Prostate gland (tissue), 2 donors: ENCODE measurements at places on chromosomes 2 and 18.

- no peak for DNase-seq
Measured at GRCh38 chr2:158546412-158547144, 89.8 kb downstream of the PKP4 start.

DNA sequence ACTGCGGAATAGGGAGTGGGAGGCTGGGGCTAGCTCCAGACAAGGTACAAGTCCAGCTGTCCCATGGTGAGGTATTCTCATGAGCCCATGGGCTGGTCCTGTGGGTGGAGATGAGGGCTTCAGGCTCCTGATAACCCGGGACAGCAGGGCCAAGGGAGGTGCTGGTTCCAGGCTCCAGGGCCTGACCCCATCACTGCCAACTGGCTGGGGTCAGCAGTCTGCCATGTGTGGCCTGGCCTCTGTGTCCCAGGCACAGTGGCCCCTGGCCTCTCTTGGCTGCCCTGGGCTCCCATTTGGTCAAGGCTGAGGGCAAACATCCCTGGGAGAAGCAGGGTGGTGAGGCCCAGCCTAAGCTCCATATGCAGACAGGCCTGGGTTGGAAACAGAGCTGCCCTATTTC, 966 bp upstream of the OXER1 start:
- DNase-seq: no peak

- no peak for DNase-seq
Measured at GRCh38 chr18:31064130-31064529, 21.6 kb upstream of the DSC3 start.

GRCh38 chr2:3535467-3535793, 16.1 kb upstream of the ADI1 start:
- no peak for DNase-seq

- no peak for DNase-seq
Measured at GRCh38 chr2:160715428-160715827, 221.8 kb upstream of the RBMS1 start.

GRCh38 chr2:60541056-60541651, 12.3 kb downstream of the BCL11A start:
- no peak for DNase-seq

- no peak for DNase-seq
Measured at GRCh38 chr2:233379441-233379840, 25.1 kb downstream of the DGKD start.

DNA sequence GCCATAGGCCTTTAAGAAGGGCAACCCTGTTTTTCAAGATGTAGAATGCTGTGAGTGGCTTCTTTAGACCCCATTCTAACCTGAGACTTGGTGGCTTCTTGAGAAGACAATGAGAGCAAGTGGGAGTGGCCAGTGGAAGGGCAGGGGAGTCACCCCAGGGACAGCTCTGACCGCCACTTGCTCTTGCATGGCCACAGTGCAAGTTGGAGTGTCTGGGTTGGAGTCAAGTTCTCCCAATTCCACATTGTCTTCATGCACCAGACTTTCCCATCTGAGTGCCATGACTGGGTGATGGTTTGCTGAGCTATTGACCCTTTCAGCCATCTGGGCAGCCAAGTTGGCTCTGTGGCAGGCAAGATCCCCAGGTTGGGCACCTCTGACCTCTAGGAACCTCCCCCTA, 148.0 kb upstream of the SKOR2 start:
- no peak for DNase-seq

- DNase-seq: no peak
Measured at GRCh38 chr2:46032996-46033395, 264.2 kb upstream of the EPAS1 start.

DNA sequence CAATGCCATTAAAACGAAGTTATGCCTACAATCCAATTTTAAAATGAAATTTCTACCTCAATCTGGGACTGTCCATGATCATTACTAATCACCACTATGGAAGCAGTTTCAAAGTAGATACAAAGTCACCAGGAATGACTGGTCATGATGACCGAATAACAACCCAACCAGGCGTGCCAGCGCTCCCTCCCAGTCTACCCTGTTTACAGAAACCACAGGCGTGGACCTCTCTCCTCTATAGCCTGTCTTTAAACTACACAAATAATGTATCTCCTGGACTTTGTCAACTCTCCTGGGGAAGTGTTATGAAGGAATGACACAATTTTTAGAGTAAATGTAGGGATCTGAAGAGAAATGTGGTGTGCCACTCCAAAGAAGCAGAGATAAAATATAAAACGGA, 150.2 kb downstream of the SRBD1 start:
- DNase-seq: no peak

GRCh38 chr2:172334988-172335387, 92.4 kb upstream of the ITGA6 start:
- no peak for DNase-seq

- DNase-seq: no peak
Measured at GRCh38 chr2:138084206-138084605, 119.9 kb downstream of the HNMT start.
